ENCODE measurements at places on chromosomes 3 and 15.

DNA sequence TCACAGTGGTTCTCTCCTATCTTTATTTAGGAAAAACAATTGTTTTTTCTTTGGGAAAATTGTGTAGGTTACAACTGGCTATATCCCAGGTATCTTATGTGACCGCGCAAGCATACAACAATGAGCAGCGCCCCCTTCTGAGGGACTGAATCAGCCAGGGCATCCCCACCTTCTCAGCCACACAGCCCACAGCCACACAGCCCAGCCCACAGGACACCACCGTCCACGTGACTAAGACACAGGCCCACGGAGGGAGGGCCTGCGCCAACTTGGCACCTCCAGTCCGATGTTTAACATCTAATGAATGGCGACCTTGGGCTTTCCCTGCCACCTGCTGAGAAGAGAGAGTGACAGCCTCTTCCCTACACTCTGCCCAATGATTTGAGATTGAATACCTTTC is 68.1 kb downstream of the ATP10A start:
- DNase-seq: no peak

DNA sequence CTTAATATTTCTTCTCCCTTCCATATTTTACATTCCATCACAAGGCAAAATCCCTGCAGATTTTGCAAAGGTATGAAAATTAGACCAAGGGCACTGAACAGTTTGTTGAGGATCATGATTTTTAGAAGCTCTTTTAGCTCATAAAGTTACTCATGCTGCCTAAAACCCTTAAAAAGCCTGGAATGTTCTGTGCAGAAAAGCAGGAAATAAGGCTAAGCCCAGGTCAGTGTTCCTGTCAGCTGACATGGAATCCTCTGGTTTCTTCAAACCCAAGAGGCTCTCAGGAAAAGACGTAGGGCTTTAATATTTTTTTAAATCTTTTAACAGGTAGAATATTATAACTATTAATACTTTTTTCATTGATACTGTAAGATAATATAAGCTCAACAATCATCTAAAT is 8.2 kb downstream of the CBLB start:
- no peak for DNase-seq

GRCh38 chr3:188673646-188674186 is 498.1 kb upstream of the TPRG1 start:
- DNase-seq: no peak

DNA sequence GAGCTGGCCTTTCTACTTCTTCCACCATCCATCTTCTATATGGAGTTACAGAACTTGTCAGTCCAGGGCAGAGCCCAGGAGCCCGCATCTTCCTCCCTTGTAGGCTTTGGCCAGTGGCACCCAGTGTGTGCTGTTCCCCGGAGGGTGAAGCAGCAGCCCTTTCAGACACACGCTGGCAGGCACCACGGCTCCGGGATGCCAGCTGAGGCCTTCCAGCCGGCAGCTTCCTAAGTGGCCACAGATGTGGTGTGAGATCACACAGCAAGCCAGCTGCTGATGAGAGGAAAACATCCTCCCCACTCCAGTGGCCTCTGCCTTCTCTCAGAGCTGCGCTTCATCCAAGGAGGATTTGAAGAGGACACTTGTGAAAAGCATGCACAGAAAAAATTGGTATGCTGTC is 24.1 kb downstream of the CRABP1 start:
- no peak for DNase-seq

DNA sequence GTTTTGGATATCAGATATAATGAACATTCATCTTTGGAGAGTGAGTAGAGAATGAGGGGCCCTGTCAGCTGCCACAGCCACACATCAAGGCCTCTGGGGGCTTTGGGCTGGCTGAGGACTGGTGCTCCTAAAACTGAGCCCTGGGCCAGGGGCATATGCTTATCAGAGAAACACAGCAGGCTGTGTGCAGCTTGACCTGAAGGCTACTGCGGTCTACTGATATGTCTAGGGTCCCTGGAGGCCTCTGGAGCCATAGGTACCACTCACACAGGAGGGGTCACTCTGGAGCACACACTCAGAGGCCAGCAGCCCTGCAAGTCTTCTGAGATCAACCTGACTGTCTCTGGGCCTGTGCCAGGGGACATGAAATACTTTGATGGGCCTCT is 7.6 kb downstream of the TF start:
- no peak for DNase-seq

GRCh38 chr3:123287962-123288302 is 86.2 kb downstream of the SEC22A start:
- no peak for DNase-seq

- DNase-seq: no peak
Measured at GRCh38 chr15:48086133-48086532, 34.7 kb upstream of the SLC24A5 start.

- DNase-seq: no peak
Measured at GRCh38 chr15:48584812-48585563, 60.5 kb downstream of the FBN1 start.

GRCh38 chr3:16277471-16277870 is 12.5 kb downstream of the OXNAD1 start:
- DNase-seq: no peak
